Karpas-422 (cell line): ENCODE measurements at places on chromosomes 1 and 21. TPM values are rescaled to one million over a fixed set of nuclear protein-coding genes. Genes with fewer than 3 reads are reported as not detected.
A peak's percentile ranks its signal among the peaks of the same experiment; 100 is the strongest.

DNA sequence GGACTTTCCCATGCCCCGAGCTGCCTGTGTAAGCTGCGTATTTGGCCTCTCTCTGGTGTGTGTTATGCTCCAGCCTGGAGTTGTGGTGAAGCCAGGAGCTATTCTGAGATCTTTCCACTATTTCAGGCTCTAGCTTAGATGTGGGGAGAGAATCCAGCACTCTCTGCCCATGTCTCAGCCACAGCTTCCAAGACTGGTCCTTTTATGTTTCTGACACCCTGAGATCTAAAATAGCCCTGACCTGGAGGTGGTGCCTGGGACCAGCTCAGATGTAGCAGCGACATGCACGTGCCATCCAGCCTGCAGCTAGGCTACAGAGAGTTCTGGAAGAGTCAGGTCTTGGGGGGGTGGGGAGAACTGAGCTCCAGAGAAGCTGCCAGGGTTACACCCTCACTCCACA, 76.5 kb downstream of the TENT5C start:
- DNase-seq, result no peak

GRCh38 chr1:46665983-46666382, 2.2 kb downstream of the ATPAF1 start:
- DNase-seq, result no peak

ZNF695 gene
- total RNA-seq, result 0.63 and 6.6 TPM in 2 replicates

OPTC gene
- total RNA-seq, result not detected in 2 replicates

GRCh38 chr1:66402194-66402593, 131.8 kb upstream of the SGIP1 start:
- DNase-seq, result peak; percentile 99

RGS8 gene
- total RNA-seq, result 20.5 and 25.5 TPM in 2 replicates

DNA sequence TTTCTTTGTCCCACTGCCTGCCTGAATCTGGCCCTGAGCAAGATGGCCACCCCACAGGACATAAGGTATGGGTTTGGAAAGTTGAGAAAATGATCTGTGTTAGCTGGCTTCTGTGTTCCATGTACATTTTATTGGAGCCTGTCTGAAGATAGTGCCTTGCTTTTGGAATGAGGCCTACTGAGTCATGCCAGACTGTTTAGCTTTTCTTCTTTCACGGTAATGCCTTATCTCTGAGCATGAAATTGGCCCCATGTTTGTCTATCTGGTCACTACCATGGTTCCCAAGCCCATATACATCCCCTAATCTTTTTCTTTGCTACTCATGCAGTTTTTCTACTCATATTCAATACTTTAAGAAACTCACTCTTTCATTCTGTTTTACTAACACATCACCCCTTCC, 85.1 kb upstream of the LMO4 start:
- DNase-seq, result no peak

- peak; percentile 54 for DNase-seq
Measured at GRCh38 chr1:36831186-36831810, 203.0 kb downstream of the GRIK3 start.

GRCh38 chr1:227465256-227465655, 98.1 kb upstream of the ZNF678 start:
- DNase-seq, result no peak

TRIM58 gene
- total RNA-seq, result not detected in 2 replicates

GRCh38 chr1:108038653-108039236, 73.8 kb upstream of the VAV3 start:
- DNase-seq, result no peak

SAMD13 gene
- total RNA-seq, result 1.6 and 3.1 TPM in 2 replicates

DNA sequence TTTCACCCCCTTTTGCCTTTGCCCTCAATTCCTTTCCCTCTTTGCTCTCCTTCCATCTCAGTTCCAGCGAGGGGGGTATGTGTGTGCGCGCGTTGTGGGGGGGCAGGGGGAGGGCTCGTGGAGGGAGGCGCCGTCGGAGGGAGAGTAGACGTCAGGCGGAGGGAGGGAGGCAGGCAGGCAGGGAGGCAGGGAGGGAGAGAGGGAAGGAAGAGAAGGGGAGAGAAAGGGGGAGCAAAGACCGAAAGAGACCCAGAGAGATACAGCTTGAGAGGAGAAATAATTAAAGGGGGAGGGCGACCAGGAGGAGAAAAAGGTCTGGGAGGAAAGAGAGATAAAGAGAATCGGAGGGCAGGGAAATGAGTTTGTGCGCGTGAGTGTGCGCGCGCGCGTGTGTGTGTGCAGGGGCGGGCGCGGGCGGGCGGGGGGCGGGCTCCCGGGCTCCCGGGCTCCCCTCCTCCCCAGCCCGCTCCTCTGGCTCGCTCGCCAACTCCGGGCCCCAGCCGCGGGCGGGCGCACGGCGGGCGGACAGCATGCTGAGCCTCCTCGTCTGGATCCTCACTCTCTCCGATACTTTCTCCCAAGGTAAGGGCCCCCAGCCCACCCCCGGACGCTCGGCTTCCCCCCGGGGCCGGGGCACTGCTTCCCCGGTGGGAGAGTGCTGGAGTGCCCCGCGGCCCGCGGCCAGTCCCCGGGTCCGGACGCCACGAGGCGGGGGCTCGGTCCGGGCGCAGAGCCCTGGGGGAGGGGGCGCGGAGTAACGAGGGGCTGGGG, at the start of gene KIRREL1:
Gene KIRREL1 (plus strand): TSS at position 499 of the 771 bp plus-strand sequence. CDS start 32 bp downstream, at position 531.
- DNase-seq, result no peak

SLAMF9 gene
- not detected in 2 replicates for total RNA-seq

SOAT1 gene
- total RNA-seq, result 8.2 and 18.9 TPM in 2 replicates

OR2W3 gene
- not detected in 2 replicates for total RNA-seq

DNA sequence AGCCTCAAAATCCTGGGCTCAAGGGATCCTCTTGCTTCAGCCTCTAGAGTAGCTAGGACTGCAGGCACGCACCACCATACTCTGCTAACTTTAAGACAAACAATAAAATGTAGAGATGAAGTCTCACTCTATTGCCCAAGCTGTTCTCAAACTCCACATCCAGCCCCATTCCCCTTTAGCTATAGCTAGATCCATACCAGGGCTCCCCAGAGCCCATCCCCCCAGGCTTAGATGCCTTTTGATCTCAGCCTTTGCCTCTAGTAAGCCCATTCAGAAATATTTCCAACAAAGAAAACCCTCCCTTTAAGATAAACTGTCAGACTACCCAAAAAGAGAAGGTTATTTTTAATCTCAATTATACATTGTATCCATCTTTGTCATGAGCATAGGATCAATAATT, 325.4 kb downstream of the CHRM3 start:
- DNase-seq, result no peak

DNA sequence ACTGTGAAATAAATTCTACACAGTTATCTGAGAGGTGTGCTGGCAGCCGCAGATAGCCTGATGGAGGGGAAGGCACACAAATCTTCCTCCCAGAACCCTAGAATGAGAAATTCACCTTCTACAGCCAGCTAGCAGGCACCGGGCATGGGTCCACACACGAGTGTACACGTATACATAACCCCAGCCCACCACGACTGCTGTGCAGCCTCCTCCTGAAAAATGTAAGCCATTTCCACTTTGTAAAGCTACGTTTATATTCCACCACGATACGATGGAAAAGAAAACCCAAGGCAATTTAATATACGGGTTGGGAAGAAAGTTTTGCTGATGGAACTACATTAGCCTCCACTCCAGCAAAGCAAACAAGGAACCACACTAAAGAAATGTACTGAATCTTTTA, 1.8 kb downstream of the BTG3 start:
- DNase-seq, result no peak

ACOT11 gene
- not detected in 2 replicates for total RNA-seq

CA14 gene
- 0.22 and 0.45 TPM in 2 replicates for total RNA-seq

DNA sequence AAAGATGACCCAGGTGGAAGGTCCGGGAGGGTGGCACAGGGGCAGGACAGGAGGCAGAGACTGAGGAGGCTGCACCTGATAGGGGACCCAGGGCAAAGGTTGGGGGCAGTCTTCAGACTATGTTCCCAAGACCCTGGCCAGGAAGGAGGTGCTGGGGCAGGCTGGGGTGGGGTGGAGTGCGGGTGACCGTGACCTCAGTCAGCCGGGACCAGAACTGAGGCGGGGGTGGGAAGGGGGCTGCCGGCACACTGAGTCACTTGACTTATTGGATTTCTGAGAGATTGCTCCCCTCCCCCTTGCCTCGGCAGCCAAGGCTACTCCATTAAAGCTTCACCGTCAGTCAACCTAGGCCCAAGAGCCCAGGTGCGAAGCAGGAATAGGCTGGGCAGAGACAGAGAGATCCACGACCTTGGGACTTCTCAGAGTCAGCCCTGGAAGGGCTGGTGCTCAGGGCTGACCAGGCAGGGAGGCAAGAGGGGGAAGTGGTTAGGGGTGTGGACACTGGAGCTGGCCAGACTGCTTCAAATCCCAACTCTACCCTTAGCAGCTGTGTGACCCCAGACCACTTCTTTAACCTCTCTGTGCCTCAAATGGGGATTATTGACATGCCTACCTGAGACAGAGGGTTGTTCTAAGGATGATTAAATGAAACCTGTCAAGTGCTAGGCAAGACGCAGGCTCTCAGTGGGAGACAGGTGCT, 47.9 kb upstream of the LAPTM5 start:
- DNase-seq, result no peak

GRCh38 chr1:3809680-3810079, 13.4 kb upstream of the LRRC47 start:
- DNase-seq, result no peak

LIN9 gene
- 7.8 and 22.0 TPM in 2 replicates for total RNA-seq
